ENCODE measurements at places on chromosomes 11 and 22.
A peak's percentile ranks its signal among the peaks of the same experiment; 100 is the strongest.

- DNase-seq, result no peak
These were observed 10.5 kb downstream of the PLAAT4 start for GRCh38 chr11:63547061-63547460.

DNA sequence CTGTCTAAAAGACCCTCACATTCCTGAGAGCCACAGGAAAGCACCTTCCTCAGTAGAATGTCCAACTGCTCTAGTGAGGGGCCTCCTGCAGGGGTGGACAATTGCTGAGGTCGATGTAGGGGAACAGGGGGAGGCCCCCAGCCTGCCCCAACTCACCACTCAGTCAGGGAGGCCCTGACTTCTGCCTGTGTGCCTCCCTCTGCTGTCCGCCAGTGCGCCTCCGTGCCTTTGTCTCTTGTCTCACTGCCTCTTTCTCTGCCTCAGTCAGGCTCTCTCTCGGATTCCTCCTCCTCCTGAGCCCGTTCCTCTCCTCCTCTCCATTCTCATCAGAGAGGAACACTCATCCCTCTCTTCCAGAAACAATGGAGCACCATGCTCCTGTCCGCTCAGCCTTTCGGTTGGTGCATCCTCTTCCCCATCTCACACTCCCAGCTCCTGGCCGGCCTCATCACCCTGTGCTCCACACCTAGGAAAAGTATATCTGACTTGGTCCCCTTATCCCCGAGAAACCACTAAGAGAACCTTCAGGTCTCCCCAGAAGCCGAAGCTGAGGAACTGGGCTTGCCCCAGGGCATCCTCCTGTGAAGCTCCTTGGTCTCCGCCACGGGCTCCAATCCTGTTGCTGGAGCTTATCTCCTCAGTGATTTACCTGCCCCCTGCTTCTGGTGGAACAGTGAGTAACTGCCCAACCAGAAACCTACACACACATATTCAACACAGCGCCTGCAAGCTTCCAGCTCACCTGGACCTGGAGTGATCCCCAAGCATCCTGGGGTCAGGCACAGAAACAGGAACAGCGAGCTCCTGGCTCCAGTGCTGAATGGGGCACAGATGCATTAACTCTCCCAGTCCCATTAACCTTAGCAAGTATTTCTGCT lies 2.3 kb downstream of the B3GAT1 start:
- DNase-seq, result no peak

- no peak for DNase-seq
These were observed 45.2 kb upstream of the LIPT2 start for GRCh38 chr11:74538680-74539079.

DNA sequence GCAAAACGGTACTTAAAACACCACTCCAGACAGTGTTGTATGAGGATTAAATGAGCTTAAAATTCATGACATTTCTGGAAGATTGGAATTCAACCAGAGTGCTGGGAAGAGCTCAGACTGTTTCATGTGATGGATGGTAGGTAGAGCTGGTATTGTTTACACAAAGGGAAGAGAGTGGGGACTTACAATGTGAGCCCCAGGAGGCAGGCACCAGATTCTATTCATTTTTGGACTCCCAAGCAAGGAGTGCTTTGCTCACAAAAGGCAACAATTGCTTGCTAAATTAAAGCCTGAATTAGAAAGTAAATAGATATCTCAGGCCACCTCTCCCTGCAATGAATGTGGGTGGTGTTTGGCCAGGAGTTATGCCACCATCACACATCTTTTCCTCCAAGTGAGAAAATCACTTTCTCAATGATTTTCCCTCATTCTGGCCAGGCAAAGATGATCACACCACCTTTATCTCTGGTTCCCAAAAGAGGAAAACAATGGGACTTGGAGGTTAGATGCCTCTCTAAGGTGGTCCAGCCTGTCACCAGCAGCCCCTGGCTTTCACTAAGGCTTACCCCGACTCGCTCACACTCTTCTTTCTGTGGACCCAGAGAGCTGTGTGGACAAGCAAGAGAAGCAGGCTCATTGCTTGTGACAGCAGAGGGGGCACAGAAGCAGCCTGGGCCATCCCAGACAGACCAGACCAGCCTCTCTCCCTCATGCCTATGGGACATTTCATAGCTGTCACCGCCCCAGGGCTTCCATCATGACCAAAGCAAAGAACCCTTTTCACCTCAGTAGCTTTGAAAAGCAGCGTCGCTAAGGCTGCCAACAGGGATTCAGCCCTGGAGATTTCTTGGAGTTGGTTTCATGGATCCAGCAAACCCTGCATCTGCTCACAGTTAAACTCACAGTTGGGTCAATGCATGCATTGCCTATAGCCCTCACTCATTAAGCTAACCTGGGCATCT lies 63.5 kb upstream of the DRD2 start:
- peak; percentile 90 for DNase-seq

GRCh38 chr11:91996526-91996925 lies 228.1 kb upstream of the FAT3 start:
- no peak for DNase-seq

DNA sequence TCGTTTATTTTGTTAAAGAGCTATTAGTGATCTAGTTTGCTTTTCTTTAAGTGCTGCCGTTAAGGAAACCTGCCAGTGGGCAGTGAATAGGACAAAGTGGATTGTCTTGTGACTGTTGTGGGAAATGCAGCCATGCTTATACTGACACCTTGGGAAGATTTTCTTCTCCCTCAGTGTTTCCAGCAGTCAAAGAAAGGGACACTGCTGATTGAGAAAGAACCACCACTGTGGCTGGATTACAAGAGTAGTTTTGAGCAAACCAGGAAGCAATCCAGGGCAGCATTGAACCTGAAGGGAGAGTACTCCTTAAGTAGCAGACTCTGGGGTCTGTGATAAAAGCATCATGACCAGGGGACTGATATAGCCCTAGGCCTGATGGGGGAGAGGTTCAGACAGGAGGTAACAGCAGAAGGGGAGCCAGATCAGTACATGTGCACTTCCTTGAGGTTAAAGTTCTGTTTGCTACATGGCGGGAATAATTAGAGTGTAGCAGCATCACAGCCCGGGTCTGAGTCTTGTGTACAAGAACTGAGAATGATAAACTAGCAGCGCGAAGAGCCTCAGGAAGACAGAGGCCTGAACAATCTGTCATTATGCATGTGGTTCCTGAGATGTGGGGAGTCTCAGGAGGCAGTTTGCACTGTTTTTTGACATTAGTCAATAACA lies 167.8 kb downstream of the C11orf91 start:
- no peak for DNase-seq

GRCh38 chr11:110376711-110377324 lies 52.9 kb upstream of the FDX1 start:
- peak; percentile 79 for DNase-seq

GRCh38 chr11:73409431-73409830 lies 33.2 kb downstream of the RELT start:
- no peak for DNase-seq

- DNase-seq, result no peak
These were observed 753.6 kb downstream of the JRKL start for GRCh38 chr11:97143463-97143862.

GRCh38 chr22:48807155-48807554 lies 1020.5 kb downstream of the BRD1 start:
- no peak for DNase-seq

DNA sequence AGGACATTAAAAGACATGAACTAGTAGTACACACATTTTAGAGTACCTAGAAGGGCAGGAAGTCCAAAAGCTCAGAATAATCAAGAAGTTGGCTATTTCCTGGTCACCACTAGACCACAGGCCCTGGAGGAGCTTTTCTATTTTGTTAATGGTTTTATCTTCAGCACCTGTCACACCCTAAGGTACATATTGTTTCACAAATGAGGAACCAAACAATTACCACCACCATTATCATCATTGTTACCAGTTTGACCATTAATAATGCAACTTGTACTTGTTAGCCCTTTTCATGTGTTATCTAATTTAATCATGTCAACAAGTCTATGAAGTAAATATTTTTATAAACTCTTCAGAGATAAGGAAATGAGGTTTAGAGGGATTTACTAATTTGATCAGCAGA lies 4.9 kb downstream of the MRPL48 start:
- DNase-seq, result no peak

DNA sequence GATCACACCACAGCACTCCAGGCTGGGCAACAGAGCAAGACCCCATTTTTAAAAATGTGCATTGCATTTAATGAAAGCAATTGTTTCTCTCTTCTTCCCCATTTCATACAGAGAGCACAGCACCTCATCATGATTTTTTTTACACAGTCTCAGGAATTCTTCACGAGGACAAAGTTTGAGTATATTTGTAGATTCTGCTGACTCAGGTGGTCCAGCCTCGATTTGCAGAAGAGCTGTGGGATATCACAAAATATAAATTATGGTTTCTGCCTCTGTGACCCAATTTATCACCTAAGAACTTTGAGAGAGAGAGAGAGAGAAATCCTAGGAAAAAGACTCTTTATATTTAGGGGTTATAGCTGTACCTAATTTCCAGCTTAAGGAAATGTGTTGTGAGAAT lies 19.8 kb downstream of the CASP5 start:
- DNase-seq, result no peak

GRCh38 chr11:42234451-42234951 lies 775.0 kb upstream of the LRRC4C start:
- no peak for DNase-seq

DNA sequence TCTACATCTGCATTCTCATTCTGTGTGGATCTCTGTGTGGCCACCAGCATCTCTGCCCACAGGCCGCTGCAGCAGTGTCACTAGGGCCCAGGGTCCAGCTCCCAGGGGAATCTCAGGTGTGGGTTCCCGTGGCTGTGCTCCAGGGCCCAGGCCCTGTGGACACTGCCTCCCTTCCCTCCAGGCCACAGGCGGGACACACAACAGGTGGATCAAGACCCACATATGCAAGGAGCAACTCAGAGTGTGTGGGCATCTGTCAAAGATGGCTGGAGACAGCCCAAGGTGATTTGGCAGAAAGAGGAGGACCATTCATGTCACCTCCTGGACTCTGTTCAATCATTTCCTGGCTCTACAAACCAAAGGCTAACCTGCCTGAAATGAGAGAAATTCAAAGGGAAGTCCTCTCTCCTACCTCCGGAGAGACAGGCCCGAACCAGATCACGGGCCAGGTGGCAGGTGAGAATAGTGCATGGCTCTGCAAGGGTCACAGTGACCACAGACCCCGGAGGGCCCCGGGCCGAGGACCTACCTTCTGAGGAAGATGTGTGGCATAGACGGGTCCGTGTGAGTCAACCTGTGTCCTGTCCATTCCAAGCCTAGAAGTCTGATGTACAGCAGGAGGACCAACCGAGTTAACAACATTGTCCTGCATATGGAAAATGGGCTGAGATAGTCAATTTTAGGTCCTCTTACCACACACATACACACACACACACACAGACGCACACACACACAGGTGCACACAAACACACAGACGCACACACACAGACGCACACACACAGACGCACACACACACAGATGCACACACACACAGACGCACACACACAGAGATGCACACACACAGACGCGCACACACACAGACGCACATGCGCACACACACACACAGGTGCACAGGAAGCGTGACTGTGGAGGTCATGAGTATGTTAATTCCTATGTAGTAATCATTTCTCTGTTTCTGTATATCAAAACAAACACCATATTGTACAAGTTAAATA lies 1068.5 kb downstream of the BRD1 start:
- DNase-seq, result no peak

GRCh38 chr11:106399624-106400023 lies 322.2 kb downstream of the AASDHPPT start:
- DNase-seq, result no peak

GRCh38 chr11:78441956-78442355 lies 24.3 kb upstream of the GAB2 start:
- no peak for DNase-seq

- DNase-seq, result no peak
These were observed 11.3 kb downstream of the SHANK2 start for GRCh38 chr11:71240865-71241691.

Measured in NCI-H1417 (cell line).